ENCODE measurements at places on chromosomes 7 and 10. TPM values are rescaled to one million over a fixed set of nuclear protein-coding genes. Genes with fewer than 3 reads are reported as not detected.

GRCh38 chr7:79398138-79398749 lies 55.2 kb downstream of the MAGI2 start:
- DNase-seq = no peak

DNA sequence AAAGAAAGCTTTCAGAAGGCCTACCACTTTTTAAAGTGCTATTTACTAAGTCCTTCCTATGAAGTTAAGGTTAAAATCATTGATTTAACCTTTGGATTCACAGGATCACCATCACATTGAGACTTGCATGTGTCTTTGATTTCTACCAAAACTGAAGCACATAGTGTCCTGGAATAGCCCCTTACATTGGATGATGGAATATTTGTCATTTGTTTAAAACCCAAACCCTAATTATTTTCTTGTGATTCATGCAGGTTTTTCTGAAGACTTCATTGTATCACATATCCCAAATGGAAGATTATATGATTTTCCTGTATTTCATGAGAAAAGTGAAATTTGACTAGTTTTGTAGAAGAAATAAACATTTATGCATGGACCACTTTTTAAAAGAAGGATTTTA lies 3.3 kb downstream of the SEMA3A start:
- DNase-seq = no peak

GRCh38 chr7:137818036-137818435 lies 28.7 kb downstream of the DGKI start:
- no peak for DNase-seq

- no peak for DNase-seq
Measured at GRCh38 chr7:149188637-149189259, 6.6 kb upstream of the ZNF282 start.

GRCh38 chr7:127332880-127333279 lies 59.6 kb downstream of the ZNF800 start:
- DNase-seq = no peak

DNA sequence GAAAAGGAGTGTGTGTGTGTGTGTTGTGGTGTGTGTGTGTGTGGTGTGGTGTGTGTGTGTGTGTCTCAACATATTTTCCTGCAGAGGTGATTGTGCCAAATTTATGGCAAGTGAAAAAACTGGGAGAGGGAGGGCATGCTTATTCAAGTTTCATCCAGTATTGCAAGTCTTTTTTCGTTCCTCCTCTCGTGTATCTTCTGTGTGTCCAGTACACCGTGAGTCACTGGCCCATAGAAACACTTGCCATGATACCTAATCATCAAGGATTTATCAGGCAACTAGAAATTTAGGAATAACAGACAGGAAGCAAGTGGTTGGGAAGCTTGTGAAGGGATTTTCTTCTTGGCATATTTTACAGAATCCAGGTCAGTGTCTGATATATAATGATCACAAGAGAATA lies 820.5 kb downstream of the GATA3 start:
- DNase-seq = no peak

GRCh38 chr7:1558181-1558811 lies 2.3 kb upstream of the TMEM184A start:
- DNase-seq = peak; percentile 61

DNA sequence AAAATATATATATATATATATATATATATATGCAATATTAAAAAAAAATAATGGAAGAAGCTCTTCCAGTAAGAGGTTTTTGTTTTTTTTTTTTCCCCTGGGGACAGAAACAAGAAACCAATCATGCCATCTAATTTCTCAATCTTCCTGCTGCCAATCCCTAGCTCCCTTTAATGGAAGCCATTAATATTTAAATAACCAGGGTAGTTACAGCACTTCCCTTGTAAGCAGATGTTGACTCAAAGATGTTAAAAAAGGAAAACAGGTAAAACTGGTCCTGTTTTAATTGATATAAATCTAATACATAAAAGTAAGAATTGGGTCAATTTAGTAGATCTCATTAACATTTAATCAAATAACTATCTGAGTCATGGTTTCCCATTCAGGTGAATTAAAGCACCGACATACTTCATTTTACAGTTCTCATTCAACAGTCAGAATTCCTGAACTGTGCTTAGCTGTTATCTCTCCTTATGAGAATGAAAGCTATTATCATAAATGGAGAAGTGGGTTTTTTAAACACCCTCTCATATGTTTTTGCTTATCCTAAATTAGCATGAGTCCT lies 22.6 kb downstream of the CPVL start:
- DNase-seq = no peak

DNA sequence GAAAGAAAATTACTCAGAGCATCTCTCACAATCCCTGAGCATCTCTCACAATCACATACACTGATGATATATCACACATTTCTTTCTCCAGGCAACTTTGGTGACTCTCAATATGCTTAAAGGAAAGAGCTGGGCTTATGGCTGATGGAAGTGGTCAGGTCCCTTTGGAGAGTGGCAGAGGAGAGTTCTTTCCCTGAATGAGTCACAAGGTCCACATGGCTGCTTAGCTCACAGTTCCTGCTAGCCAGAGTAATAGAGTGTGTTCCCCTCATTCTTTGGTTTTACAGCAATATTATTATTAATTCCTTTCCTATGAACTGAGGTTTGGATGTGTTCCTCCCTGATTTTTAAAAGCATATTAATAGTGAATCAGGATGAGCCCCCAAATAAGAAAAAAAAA lies 287.4 kb downstream of the C7orf25 start:
- no peak for DNase-seq

GRCh38 chr7:2606539-2606936 lies 25.2 kb upstream of the TTYH3 start:
- no peak for DNase-seq

DNA sequence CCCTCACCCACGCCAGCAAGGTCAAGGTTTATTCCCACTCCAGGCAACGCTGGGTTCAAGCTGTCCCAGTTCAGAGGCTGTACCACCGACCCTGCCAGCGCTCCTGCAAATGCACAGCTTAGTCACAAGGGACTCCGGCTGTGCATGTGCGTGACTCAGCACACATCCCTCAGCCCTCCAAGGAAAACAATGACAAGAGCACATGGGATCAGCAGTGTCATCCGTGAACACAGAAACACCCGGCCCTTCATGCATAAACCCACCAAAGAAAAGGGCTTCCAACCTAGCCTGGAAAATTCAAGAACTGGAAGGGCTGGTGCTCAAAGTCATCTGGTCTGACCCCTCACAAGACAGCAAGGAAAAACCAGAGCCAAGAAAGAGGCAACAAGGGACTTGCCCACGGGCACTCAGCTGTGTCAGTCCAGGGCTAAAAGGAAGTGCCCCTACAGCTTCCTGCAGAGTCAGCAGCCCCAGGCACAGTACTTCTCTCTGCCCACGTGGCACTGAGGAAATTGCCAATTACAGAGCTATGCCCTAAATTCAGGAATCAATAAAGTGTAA lies 106.1 kb downstream of the KCNMA1 start:
- DNase-seq = no peak

DNA sequence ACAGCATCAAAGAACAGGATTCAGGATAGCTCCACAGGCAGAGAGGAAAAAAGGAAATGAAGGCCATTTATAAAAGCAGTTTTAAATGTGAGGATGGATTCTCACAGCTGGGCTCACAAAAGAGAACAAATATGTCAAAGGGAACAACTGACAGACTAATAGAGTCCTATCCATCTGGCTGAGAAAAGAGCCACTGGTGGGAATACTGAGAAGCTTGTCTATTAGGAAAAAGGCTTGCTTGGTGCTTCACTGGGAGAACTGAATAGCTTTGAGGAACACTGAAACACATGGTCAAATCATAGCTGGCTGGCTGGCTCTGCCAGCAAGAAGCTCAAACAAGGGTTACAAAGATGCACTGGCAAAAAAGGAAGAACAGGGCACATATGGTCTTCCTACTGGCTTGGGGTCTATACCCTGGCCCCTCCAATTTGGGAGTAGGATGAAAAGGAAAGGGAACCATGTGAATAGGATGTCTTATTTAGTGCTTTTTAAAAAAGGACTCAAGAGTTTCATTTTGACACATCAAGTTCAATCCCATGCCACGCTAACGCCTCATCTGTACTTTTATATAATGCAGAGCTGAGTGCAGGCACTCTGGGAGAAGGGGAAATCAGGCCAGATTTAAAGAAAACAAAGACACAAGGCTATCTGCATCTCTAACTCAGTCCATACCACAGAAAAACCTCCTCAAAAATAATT lies 44.8 kb upstream of the KCNIP2 start:
- DNase-seq = no peak

- DNase-seq = no peak
Measured at GRCh38 chr7:106139265-106140251, 27.4 kb upstream of the SYPL1 start.

DNA sequence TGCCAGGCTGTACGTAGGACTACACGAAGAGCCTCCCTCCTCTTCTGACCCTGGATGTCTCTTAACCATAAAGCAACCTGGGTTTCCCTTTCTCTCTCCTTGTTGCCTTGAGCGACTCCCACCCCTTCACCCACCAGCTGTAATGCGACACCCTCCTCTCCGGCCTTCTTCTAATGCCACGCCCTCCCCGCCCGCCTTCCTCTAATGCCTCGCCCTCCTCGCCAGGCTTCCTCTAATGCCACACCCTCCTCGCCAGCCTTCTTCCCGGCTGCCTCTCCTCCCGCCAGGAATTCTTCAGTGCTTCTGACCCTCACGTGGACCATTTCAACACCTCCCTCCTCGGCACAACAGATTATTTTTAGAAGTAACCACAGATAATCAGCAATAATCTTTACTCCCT lies 348.5 kb upstream of the SHH start:
- DNase-seq = no peak

DNA sequence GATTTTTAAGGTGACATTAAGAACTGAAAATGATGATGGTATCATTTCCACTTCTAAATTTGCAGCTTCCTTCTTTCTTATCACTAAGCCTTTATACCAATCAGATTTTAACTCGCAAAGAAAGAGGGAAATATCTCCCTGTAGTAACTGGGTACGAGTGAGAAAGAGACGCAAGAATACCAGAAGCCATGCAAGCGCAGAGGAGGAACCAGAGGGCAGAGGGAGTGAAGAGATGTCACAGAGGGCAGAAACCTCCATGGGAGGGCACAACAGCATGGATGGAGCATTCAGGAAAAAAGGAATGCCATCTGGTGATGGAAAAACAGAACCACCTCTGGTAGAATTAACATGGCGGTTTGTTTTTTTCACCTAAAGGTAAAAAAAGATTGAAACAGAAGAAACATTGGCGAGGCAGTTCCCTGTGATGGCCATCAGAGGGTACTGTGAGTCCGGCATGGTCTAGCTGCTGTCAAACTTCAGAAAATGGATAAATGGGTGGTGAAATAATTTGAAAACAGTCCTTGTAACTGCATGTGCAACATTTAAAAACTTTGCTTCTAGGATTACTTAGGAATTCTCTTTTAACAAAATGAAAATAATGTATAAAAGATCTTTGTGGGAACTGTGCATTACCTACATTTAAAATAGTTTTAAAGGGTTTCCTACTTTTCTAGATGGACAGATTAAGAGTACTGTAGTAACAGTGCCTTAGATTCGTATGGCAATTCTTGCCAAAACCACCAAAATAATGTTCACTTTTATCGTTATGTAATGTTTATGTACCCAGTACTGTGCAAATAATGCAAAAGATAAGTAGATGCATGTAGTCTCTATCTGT lies 91.8 kb downstream of the ARHGAP12 start:
- DNase-seq = no peak

GRCh38 chr7:91199601-91200000 lies 64.6 kb upstream of the FZD1 start:
- DNase-seq = no peak

DNA sequence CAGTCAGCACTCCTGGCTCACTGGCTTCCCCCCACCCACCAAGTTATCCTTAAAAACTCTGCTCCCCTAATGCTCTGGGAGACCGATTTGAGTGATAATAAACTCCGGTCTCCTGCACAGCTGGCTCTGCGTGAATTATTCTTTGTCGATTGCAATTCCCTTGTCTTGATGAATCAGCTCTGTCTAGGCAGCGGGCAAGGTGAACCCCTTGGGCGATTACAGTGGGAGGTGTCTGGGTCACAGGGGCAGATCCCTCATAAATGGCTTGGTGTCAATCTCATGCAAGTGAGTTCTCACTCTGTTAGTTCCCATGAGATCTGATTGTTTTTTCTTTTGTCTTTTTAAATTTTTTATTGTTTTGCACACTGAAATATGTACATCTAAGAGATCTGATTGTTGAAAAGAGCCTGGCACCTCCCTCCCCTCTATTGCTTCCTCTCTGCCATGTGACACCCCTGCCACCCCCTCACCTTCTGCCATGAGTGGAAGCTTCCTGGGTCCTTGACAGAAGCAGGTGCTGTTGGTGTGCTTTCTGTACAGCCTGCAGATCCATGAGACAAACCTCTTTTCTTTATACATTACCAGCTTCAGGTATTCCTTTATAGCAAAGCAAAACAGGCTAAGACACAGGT lies 20.5 kb downstream of the OTUD1 start:
- DNase-seq = no peak

- no peak for DNase-seq
Measured at GRCh38 chr10:78821052-78821451, 247.7 kb upstream of the ZMIZ1 start.

- no peak for DNase-seq
Measured at GRCh38 chr10:103276251-103276895, 565 bp upstream of the INA start.

DNA sequence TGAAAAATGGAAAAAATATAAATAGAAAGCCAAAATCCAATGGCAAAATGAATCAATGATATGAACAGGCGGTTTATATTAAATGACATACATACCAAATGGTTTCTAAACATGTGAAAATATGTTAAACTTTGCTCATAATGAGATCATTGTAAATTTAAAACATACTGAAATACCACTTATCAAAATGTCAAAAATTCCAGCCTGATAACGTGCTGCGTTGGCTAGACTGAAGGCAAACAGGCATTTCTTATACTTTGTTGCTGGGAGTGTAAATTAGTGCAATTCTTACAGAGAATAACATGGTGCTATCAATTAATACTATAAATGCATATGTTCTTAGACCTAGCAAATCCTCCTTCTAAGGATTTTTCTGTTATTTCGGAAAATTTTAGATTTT lies 225.8 kb upstream of the FAM3C start:
- DNase-seq = no peak

PALS2 gene
- 177 TPM for total RNA-seq

KIAA1549 gene
- 5.2 TPM for total RNA-seq

PTN gene
- total RNA-seq = 5.6 TPM

C1QL3 gene
- total RNA-seq = not detected

EIF4H gene
- 213 TPM for total RNA-seq

FLNC gene
- 11.7 TPM for total RNA-seq

ADIRF gene
- total RNA-seq = 599 TPM

SAMD9L gene
- 28.4 TPM for total RNA-seq

SEMA3C gene
- total RNA-seq = 143 TPM

RNF148 gene
- 2.0 TPM for total RNA-seq

GRID2IP gene
- total RNA-seq = 0.18 TPM

Data from sciatic nerve (tissue), 2 donors.